ENCODE measurements at places on chromosomes 1 and 21.

DNA sequence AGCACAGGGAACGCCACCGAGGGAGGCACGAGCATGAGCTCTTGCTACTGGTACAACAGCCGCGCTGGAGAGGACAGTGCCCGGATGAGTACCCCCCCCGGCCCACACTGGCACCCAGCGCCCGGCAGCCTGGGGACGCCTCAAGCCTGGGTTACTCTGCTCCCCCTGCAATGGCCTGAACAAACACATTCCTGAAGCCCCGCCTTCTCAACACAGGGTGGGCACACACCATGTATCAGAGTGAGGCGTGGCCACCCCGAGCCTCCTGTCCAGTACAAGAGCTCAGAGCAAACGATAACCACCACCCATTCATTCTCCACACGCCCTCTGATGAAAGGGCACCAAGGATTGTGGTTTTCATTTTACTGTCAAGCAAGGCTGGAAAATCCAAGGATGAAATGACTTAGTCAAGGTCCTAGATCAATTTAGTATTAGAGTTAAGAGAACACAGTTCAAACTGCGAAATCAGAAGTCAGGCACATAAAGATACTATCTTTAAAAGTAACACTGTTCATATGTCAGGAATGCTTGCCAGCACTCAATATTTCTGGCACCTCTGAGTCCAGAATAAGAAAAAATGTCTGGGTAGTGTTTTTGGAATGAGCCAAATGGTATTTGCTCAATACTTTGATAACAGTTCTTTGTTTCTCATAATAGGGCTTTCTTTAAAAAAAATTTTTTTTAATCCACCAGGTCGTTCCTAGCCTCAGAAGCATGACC, 22.0 kb downstream of the UBE2G2 start:
- DNase-seq: no peak

DNA sequence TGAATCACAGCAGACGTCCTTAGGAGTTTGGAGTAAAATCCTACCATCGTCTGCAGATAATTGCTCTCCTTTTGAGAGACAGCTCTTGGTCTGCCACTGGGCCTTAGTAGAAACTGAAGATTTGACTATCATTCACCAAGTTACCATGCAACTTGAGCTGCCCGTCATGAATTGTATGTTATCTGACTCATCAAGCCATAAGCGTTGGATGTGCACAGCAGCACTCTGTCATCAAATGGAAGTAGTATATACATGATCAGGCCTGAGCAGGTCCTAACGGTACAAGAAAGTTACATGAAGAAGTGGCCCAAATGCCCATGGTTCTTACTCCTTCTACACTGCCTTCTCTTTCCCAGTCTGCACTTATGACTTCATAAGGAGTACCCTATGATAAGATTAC, 317.8 kb downstream of the GPATCH2 start:
- no peak for DNase-seq

- DNase-seq: no peak
Measured at GRCh38 chr1:77504986-77505385, 177.5 kb downstream of the ZZZ3 start.

DNA sequence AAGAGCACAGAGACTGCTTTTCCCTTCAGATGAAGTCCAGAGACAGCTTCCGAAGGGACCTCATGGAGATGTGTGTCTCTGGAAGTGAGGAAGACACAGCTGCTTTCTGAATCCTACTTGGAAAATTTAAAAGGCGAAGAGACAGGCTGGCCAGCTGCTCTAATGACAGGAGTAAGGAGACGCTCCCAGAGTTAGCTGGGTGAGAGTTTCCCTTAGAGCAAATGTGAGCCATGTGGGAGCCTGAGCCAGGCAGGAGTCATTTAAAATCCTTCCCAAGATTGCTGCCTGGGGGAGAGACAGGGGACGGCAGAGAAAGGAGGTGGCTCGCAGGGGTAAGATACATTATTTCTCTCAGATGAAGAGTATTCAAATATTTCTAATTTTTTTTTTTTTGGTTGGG, 53.1 kb downstream of the ZNF326 start:
- DNase-seq: no peak
